ENCODE measurements at places on chromosomes 11 and 22.

DNA sequence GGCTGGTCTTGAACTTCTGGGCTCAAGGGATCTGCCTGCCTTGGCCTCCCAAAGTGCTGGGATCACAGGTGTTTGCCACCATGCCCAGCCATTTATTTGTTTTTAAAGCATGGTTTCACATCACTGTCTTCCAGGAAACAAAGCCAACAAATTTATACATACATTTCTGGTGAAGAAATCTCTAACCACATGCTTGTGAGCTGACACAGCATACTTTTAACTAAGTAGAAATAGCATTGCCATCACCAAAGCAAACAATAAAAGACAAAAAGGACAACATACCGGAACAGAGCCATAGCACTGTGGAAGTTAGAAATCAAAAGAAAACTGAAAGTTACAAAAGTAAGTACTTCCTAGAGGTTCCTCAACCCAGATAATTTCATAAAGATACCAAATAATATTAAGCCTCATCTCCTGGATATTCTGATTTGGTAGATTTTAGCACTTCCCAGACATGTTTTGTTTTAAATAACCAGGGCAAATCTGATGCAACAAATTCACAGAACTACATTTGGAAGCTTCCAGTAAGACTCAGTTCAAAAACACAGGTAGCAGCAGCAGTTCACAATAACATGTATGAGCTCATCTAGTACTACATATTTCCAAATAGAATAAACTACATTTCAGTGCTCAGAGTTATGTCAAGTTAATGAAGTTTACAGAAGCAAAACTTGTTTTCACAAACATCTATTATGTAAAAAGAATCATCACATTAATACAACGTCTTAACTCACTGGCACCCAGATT is 70.6 kb downstream of the RRAS2 start:
- DNase-seq: no peak

- DNase-seq: no peak
Observed at GRCh38 chr22:41123151-41123550, 30.8 kb downstream of the EP300 start.

GRCh38 chr22:46508491-46508999 is 28.9 kb downstream of the CELSR1 start:
- no peak for DNase-seq

DNA sequence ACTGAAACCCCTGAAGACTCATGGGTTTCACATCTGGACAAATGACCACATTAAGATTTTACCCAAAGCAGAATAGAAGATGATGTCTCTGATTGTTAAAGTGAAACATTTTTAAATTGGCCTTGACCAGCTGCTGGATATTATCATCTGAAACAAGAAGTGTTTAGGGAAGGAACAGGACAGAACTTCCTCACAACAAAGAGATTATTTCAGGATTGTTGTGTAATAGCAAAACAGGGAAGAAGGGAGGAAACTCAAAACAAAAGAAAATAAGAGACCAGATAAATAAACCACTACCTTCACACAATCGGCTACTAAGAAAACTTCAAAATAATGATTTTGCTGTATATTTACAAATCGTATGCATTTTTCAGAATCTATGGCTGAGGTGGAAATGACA is 319.2 kb upstream of the API5 start:
- no peak for DNase-seq

DNA sequence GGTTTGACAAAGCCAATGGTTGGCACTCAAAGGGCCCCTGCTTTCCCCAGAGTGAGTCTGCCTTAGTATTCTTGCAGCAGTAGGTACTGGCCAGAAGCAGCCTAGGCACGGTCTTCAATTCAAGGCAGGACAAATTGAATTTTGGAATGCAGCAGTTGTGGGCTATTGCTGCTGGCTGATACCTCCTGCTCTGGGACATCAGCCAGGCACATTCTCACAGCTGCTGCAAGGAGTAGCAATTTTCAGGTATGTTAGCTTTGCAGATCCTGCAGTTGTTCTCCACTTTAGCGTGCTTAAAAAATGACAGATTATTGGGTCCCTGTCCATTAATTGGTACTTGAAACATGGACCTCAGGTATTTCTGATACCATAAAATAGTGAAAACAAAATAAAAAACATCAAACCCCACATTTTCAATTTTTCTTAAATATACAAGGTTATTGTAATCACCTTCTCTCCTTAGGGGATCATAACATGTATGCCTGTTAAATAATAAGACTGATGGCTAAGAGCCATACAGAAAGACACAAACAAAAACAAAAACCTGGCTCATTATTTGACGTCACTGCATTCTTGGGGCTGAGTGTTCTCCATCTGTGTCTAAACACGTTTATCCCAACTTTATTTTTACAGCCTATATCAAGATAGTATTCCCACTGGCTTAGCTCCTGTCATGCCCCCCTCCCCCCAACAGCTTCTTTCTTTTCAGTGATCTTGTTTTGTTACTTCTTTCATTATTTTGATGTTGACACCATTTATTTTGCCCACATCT is 85.1 kb upstream of the CARD18 start:
- DNase-seq: no peak

DNA sequence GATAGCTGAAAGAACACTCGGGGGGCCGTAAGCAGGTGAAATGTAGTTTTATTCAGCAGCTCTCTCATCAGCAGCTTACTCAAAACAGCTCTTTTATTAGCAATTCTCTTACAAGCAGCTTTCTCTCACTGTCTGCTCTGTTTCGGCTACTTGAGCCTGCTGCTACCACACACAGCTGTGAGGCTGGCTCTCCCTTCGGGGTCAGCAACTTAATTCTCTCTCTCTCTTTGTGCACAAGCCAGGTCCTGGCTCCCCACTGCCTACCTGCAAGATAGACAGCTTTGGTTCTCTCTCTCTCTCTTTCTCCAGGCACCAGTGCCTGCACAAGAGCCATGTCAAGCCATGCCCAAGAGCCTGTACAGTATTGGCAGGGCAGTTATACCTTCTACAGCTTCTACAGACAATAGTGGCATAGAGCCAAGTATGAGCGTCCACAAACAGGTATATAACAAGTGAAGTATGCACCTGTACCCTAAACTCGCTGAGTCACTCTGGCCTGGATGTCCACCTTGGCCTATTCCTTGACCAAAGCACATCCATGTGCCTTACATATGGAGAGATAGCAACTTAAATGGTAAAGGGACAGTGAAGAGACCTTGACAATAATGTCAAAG is 110.8 kb downstream of the MTNR1B start:
- peak; percentile 42 for DNase-seq

- no peak for DNase-seq
Observed at GRCh38 chr11:128179512-128179911, 407.8 kb downstream of the ETS1 start.

- DNase-seq: no peak
Observed at GRCh38 chr22:40183029-40183581, 5.4 kb downstream of the TNRC6B start.

DNA sequence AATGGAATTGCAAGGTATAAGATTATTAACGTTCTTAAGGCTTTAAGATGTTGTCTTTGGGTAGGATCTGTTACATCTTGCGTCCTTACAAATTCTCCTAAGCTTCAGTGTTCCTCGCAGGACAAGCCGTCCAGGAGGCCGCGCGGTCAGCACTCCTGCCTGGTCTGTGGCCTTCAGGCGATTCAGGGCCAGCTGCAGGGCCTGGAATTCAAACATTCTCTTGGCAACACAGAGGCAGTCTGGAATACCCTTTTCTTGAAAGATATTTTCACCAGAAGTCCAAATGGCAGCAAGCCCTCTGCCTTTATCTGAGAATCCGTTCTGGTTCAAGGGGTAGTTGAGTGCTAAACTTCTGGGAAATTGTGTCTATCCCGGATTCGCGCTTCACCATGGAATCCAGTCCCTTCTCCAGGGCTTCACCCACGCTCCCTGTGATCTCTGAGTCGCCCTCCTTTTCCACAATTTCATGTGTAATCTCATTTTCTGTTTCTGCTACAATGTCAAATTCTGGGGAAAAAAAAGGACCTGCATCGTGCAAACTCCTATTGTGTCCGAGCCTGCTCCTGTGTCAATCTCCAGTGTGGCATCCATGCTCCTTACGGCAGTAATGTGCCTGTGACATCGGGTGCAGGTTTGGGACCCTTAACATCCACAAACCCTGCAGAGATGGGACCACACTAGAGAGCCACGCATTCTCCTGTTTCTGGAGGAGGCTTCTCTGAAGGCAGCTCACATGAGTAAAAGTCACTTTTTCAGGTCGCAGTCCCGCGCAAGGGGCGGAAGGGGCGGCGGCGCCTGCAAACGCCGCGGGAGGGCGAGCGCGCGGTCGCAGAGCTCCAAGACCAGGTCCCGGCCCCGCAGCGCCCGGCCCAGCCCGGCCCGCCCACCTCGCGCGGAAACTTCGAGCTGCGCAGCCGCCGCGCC is 25.4 kb upstream of the SORL1 start:
- DNase-seq: peak; percentile 13

DNA sequence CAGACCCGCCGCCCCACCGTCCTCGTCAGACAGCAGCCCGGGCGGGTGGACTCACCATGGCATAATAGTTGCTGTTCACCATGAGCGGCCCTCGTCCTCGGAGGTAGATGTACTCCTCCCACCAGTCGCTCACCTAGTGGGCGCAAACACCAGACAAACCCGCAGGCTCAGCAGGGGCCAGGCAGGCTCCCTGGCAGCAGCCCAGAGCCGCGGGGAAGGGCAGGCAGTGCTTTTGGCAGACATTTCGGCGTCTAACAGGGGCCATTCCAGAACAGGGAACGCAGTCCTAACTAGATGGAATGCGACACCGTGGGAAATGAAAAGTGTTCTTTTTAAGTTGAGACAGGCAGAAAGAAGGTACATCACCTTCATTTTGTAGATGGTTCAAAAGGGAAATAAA is 44.9 kb downstream of the CPT1A start:
- no peak for DNase-seq

DNA sequence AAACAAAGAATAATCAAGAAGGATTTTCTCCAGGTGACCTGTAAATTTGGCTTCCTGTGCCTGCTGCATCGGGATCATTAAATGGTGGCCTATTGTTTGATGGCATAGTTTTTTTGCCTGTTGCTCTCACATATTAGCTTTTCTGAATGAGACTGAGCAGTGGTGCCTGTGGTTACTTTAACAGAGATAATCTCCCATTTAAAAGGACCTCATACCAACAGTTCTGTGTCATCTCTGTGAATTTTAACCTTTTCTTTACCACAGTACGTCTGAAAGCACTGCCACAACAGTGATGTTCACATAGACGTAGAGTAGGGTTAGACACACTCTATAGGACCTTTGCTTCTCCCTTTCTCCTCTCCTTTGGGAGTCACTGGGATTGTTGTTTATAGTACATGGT is 22.9 kb upstream of the RCE1 start:
- no peak for DNase-seq

- no peak for DNase-seq
Observed at GRCh38 chr22:17562906-17563870, at the start of gene SLC25A18. TSS of gene SLC25A18 (plus strand) at chr22:17563498. CDS start at chr22:17579945, 16,447 bp downstream.

- DNase-seq: no peak
Observed at GRCh38 chr11:73453562-73453961, 77.4 kb downstream of the RELT start.

GRCh38 chr11:78080084-78080817 is 589 bp upstream of the NDUFC2 start:
- no peak for DNase-seq

DNA sequence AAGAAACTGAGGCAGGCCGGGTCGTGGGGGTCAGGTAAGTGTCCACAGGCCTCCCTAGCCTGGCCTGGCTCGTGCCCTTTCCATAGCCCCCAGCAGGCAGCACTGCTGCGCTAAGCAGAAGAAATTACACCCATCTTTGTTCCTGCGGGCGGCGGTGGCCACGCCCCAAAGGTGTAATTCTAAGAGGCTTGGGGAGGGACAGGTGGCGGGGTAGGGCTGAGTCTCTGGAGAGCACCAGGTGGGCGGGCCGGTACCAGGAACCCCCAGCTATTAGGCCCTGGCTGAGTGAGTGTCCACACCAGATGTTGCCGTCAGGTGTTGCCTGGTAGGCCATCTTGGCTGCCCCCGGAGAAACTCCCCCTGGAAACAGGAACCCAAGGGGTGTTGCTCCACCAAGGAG is 12.3 kb upstream of the ARAP1 start:
- peak; percentile 95 for DNase-seq

GRCh38 chr11:33718440-33718839 is 17.8 kb downstream of the CD59 start:
- DNase-seq: no peak

GRCh38 chr11:43282607-43283440 is 29.0 kb upstream of the API5 start:
- DNase-seq: peak; percentile 50

DNA sequence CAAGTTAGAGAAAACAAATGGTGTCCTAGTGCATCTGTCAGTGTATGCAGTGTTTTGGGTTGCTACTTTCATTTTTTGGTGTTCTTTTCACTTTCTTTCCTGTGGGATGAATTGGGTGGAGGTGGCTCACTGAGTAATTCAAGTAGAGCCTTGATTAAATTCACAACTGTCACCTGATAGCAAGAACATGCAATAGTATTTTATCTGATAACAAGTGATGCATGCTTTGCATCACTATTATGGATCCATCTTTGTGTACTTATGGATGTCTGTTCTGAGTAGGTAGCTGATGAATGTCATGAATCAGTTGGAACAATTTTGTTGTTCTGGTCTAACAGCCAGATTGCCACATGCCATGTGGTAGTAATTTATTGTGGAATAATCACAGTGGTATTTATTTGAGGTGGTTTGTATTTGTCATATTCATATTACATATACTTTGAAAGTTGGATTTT is 87.5 kb downstream of the DDX10 start:
- DNase-seq: no peak

- no peak for DNase-seq
Observed at GRCh38 chr11:115699733-115700132, 195.5 kb upstream of the CADM1 start.

- no peak for DNase-seq
Observed at GRCh38 chr11:12163181-12163941, 53.0 kb downstream of the MICAL2 start.

DNA sequence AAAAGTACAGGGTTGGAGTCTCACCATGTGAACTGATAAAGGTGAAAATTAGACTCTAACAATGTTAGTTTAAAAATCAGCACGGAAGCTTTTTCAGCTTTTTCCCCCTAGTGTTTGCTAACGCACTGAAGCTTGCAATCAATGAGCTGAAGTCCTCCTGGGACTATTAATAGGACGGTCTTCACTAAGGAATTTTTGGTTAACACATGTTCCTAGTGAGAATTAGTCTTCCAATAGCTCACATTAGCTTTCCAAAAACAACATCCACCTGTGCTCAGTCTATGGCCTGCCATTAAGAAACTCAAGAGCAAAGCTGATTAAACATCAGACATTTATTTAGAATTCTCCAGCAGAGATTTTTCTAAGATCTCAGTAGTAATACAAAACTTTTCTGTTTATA is 26.7 kb upstream of the DDI1 start:
- no peak for DNase-seq

DNA sequence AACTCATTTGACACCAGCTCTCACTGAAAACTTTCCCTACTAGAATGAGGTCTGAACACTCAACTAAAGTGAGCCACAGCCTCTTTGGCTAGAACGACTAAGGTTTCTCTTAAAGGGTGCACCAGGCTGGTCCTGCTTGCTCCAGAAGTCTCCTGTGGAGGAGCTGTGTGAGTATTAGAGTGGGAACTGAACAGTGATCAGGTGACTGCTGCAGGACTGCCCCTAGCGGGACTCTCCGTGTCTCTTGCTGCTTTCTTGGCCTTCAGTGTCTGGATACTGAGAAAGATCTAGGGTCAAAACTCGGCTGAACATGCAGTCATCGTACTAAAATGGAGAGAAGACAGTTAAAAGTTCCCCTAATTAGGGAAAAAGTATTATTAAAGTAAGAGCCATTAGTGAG is 34.6 kb downstream of the FAM118A start:
- DNase-seq: no peak
